ENCODE measurements at places on chromosomes 12 and 14.
A peak's percentile ranks its signal among the peaks of the same experiment; 100 is the strongest.

DNA sequence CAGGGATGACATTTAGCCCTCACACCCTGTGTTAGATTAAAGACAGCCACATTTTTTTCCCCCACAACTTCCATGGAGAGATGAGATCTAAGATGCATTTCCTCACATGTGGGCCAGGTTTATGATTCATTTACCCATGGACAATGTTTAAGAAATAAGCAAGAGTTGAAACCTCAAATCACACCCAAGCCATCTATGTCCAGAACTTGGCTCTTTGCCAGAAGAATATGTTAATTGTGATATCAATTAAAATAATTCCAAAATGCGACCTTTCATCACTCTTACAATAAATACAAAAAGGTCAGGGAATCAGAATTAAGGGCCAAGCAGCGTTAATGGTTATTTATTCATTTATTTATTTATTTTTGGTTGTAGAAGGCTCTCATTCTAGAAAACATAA, 1376.9 kb upstream of the TMEM132C start:
- no peak for DNase-seq

DNA sequence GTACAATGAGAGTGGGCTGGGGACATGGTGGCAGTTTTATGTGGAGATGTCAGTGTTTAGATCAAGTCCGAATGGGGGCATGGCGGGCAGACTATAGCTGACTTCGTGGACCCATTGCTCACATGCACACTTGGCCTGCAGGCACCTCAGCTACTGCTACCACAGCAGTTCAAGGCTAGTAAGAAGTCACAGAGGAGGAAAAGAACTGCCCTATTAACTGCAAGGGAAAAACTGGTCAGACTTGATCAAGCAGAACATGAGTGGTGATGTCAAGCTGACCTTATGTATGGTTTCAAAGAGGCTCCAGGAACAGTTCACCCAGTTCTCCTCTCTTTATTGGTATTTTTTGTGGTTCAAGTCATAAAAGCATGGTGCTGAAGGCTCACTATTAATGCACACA, 30.2 kb upstream of the FRS2 start:
- no peak for DNase-seq

- DNase-seq, result peak; percentile 35
Measured at GRCh38 chr14:91996948-91997371, 42.9 kb downstream of the TRIP11 start.

DNA sequence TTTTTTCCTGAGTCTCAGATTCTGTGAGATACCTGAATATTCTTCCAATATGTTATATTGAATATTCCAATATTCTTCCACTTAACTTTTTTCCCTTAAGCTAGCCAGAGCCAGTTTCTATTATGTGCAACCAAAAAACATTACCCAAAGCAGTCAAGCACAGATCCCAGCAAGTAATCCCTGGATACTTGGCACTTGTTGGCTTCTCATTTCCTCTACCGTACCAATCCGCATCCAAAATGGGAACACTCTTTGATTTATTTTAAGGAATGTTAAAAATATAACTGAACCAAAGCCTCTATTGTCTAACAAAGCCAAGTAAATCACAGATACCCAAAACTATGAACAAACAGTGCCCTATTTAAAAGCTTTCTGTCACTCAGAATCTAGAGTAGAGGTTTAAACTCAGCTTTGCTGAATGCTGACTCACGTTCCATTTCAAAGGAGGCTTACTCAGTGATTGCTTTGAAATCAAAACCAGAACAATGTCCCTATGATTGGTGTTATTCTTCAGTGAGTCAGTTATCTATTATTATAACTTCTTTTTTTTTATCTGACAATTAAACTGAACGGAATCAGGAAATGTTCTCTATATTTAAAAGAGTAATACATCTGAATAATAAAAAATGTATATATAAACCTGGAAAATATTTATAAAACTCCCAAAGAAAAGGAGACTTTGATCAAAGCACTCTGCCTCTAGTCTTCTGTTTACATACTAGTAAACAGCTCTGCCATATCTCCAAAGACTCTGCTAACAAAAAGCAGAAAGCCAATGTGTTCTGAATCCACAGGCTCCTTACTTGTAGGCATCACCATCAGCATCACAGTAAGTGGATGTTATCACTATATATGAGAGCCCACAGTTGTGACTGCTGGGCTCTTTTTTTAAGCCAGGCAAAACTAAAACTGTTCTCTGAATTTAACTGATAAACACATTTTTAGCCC, 360.8 kb downstream of the CCDC91 start:
- no peak for DNase-seq

DNA sequence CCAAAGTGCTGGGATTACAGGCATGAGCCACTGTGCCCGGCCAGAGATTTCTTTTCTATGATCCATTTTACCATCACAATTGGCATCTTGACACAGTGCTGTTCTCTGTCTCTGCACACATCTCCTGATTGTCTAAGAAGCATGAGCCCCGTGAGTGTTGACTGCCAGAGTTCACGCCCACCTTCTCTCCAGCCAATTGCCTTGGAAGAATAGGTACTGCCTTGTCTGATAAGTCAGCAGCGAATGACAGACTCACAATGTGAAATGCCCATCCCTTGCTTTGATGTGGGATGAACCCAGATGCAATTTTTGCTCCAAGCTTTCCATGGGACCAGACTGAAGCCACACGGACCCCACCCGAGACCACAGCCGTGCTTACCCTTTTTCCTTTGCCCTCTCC, 19.3 kb downstream of the EIF5 start:
- no peak for DNase-seq

- DNase-seq, result no peak
Measured at GRCh38 chr14:89501381-89501780, 84.3 kb upstream of the FOXN3 start.

- no peak for DNase-seq
Measured at GRCh38 chr12:15417691-15418090, 95.4 kb downstream of the PTPRO start.

GRCh38 chr14:33317675-33318074, 379.0 kb downstream of the NPAS3 start:
- DNase-seq, result no peak

DNA sequence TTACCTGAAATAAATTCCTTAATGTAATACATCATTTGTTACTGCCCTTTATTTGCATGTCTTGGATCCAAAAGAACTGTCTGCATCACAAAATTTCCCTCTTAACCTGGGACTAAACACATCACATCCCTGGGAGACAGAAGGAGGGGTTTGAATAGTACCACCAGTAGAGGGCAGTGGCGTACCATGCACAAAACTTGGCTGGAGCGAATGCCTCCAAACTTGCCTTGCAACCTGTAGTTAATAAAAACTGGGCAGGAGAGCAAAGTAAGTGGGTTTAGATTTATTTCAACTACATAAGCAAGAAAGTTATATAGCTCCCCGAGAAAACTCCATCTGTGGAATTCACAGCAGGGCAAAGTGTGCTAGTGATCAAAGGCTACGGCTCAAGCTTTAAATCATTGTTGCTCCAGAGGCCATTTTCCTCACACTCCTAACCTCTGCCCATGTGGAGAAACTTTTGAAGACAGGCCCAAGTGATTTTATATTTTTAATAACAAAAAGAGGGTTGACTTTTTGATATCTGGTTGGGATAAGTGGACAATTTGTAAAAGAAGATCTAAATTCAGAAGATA, 1176.7 kb upstream of the SEL1L start:
- DNase-seq, result peak; percentile 58

GRCh38 chr14:76950055-76951020, 78.2 kb downstream of the IRF2BPL start:
- DNase-seq, result no peak

DNA sequence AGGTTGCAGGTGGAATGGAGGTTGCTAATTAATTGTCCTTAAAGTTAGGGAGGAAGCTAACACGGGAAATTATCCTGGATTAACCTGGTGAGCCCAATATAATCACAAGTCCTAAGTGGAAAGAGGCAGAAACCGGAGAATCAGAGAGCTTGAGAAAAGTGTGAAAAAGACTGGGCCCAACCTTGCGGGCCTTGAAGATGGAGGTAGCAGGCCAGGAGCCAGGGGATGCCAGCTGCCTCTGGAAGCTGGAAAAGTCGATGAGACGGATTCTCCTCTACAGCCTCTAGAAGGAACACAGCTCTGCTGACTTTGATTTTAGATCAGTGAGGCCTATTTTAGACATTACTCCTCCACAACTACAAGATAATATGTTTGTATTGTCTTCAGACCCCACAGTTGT, 2.1 kb downstream of the SDR9C7 start:
- no peak for DNase-seq

DNA sequence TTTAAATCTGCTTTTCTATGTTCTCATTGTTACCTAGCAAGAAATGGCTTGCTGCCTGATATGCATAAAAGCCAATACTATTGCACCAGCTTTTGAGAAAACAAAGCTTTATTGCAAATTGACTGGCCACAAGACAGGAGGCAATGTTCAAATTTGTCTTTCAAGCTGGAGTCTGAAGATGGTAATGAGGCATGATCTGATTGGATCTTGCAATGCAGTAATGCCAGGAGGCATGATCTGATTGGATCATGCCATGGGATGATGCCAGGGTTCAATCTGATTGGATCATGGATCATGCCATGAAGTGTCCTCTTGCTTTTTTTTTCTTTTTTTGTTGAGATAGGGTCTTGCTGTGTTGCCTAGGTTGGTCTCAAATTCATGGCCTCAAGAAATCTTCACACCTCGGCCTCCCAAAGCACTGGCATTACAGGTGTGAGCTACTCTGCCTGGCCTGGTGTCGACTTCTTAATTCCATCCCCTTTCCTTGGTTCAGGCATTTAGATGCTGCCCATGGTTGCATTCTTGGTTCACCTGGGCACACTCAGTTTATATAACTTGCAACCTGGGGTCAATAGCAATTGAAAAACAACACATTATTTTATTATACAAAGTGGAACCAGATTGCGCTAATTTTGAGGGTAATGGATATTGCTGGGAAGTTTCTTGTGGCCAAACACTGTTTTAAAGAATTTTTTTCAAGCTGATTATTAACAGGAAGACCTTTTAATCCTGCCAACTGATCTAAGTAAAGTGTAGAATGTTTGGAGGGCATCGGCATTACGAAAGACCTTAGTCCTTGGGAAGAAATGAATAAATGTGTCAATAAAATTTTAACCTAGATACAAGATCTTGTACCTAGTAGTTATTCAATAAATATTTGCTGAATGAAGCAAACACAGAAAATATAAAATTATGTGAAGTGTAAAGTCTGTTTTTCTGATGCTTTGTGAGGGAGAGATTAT, 38.8 kb downstream of the HSD17B6 start:
- DNase-seq, result peak; percentile 36

DNA sequence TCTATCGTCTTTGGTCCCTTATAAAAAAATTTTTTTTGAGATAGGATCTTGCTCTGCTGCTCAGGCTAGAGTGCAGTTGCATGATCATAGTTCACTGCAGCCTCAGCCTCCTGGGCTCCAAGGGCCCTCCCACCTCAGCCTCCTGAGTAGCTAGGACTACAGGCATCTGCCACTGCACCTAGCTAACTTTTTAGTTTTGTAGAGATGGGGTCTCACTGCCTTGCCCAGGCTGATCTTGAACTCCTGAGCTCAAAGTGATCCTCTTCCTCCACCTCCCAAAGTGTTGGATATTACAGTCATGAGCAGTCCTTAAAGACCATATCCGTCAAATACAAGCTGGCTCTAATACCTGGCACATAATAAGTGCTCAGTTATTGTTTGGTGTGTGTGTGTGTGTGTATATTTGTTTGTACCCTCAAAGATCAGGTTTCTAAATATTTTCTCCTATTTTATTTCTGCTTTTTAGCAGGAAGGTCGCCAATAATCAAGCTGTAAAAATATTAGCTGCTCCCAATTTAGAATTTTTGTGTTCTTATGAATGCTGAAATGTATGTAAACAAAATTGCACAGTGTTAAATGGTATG, 30.5 kb downstream of the SRGAP1 start:
- DNase-seq, result no peak

DNA sequence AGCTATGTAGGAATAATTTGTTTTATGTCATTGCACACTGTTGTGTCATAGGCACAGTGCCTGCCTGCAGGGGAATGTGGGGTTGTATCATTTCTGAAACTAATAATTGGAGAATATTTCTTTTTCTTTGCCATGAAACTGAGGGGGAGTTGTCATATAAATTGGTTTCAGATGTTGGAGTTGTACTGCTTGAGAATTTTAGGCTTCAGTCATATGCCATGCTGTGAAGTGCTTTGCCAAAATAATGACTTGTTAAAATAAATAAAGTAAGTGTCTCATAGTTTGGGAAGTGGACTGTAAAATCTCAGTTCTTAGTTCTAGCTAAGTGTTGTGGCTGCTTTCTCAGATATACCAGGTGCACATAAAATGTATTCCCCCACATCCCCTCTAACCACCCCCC, 116.8 kb downstream of the DAAM1 start:
- peak; percentile 46 for DNase-seq

DNA sequence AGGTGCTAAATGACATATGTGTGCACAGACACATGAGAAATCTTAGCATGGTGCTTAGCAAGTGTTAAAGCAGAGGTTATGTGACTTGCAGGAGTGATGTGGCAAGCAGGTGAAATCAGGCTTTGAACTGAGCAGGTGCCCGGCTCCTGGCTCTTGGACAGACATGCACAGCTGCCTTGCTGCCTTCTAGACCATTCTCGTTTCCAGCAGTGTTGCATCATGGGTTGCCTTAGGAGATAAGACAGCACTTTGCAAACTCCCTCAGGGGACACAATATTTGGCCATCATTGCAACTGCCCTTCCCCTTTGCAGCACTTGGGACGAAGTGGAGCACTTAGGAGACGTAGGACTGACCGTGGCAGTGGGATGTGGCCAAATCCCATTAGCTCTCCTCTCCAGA, 17.2 kb upstream of the GSC start:
- no peak for DNase-seq

- no peak for DNase-seq
Measured at GRCh38 chr12:104258476-104259067, 43.0 kb downstream of the TXNRD1 start.

DNA sequence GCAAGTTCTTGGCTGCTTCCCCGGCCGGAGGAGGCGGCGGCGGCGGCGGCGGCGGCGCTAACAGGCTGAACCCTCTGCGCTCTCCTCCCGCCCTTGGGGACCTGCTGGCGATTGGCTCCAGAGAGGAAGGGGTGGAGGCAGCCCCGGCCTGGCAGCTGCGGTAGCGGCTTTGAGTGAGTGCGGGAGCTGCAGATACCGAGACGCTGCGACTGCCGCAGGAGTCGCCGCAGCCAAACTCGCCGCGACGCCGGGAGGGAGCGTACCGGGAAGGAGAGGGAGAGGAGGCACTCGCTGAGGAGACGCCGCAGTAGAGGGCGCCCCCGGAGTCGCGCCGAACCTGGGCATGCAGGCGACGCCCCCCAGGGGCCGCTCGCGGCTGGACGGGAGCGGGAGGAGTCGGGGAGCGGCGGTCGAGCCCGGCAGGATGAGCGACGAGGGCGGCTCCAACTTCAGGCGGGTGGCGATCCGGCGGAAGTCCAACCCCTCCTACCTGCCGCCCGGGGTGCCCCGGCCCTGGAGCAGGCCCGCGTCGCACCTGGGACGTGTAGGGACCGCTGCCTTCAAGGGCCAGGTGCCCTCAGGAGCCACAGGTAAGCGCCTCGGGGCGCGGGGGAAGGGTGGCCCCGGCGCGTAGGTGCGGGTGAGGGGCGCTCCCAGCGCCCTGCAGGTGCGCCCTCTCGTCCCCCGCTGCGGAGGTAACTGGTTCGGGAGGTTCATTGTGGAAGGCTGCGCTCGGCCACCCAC, at the start of gene FGD4:
TSS of gene FGD4 (plus strand) at position 189 of the 744 bp plus-strand sequence.
- DNase-seq, result peak; percentile 39
